ENCODE measurements at places on chromosomes 2 and 18.

- no peak for DNase-seq
These were observed 75.0 kb downstream of the CERS6 start for GRCh38 chr2:168530982-168531622.

DNA sequence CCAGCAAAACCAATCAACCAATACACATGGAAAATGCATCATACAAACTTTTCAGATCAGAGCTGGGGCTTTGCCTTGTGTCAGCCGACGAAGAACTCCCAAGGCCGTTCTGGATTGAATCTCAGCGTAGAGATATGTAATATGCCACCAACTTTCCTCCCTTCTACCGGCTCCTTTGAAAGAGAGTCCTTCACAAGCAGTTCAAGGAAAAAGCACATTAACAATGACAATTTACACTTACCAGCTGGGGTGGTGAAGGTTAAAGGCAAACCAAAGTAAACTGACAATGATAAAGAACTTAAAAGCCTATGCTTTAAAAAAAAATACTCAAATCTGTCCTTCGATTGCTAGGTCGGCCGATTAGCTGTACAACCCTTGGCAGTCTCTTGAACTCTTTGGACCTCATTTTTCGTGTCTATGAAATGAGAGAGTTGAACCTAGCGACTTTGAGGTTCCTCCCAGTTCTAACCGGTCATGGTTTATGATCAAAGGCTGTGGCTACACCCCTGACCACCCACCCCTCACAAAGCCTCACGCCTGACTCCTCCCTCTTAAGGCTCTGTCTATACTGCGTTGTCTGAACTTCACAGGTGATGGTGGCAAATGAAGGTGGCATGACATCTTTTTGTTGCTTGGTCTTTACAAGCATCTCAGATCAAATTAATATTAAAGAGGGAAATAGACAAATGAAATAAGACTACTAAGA is 46.2 kb downstream of the BCL2 start:
- DNase-seq = no peak

- DNase-seq = no peak
These were observed 62.9 kb upstream of the APCDD1 start for GRCh38 chr18:10391506-10391905.

DNA sequence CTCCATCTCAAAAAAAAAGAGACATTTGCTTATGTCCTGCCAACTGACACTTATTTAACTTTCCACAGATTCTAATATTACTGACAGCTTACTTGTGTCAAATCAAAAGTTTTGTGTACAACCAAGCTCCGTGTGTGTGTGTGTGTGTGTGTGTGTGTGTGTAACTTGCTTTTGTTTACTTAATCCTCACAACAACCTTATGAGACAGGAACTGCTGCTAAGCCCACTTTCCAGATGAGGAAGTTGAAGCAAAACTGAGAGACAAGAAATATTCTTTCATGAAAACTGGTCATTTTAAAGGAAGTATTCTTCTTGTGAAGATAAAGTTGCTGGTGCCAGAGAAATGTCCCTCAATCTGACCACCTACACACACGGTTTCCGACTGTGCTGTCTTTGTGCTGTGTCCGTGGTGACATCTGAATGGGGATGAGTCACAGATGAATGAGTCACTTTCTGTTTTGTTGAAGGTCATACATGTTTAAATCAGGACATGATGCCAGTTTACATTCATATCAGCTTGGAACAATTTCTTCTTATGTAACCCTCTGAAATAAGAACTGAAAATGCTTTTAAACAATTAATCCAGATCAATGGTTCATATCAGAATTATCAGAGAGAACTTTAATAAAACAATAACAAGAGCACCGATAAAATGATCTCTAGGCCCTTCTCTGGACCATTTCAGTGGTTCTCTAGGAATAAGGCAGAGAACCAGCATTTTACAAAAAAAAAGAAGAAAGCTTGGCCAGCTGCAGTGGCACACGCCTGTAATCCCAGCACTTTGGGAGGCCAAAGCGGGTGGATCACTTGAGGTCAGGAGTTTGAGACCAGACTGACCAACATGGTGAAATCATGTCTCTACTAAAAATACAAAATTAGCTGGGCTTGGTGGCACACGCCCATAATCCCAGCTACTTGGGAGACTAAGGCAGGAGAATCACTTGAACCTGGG is 95.5 kb downstream of the THNSL2 start:
- no peak for DNase-seq

GRCh38 chr2:101307950-101308431 is 510 bp downstream of the RNF149 start:
- DNase-seq = peak; percentile 66

DNA sequence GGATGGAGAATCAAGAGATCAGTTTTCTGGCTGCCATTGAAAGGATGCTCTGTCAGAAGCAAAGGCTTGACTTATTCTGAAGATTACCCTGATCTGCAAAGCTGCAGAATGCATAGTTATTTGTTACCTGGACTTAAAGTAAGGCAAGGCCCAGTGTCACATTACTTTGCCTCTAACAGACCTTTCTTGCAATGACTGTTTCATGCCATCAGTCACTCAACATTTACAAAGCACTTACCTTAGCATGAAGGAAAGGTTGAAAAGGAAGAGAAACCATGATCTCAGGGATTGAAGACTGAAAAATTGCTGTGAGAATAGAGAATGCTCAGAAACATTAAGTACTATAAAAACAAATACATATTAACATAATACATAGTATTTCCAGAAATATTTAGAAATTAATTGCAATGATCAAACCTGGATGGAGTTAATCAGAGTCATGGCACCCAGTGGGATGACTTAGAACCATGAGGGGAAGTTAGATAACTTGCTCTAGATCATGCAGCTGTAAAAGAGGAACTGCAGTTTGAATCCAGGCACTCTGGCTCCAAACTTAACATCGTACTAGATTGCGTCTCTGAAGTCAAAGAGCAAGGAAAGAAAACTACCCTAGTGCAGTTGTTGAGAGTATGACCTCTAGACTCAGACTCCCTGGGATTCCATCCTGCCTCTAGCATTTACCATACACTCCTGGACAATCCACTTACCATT is 26.5 kb upstream of the FAM117B start:
- no peak for DNase-seq

GRCh38 chr2:217521820-217522219 is 481.0 kb downstream of the TNS1 start:
- DNase-seq = no peak

DNA sequence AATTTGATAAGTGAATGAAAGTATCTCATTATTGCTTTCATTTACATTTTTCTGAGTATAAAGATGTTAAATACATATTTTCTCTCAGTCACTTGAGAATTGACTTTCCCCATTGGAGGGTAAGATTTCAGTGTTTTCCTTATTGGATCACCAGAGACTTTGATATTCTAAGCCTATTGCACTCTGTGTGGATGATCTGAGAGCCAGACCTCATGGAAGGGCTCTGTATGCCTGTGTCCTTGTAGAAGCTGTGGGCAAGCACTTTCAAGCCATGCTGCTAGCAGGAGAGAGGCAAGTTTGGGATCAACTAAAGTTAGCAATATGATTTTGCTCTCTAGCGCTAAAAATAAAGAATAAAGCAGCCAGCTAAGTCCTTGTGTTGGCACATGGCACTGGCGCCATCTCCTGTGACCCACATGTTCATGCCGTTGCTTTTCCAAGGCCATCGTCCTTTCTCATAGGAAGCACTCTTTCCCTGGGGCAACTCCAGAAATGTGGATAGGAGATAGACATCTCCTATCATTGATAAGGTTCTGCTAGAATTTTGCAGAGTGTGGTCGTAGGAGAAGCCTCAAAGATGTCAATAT is 72.6 kb downstream of the AOX1 start:
- DNase-seq = no peak

- DNase-seq = no peak
These were observed 13.4 kb upstream of the HOXD1 start for GRCh38 chr2:176174824-176175708.

DNA sequence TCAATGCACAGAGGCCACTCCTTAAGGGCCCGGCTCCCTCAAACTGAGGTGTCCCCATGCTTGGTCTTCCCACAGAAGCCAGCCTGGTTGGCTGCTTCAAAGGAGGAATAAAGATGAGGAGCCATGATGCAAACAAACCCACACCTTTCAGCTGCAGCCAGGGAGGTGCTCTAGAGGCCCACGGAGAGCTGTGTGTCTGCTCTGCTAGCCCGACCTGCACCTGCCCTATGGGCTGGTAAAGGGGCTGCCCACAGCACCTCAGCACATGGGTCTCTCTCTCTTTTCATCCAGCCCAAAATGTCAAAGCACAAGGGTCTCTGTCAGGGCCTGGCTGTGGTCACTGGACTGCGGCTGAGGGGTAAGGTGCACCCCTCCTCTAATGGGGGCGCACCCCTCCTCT is 132.1 kb downstream of the MSH2 start:
- DNase-seq = no peak

GRCh38 chr2:99836690-99837605 is 305.4 kb downstream of the AFF3 start:
- no peak for DNase-seq

DNA sequence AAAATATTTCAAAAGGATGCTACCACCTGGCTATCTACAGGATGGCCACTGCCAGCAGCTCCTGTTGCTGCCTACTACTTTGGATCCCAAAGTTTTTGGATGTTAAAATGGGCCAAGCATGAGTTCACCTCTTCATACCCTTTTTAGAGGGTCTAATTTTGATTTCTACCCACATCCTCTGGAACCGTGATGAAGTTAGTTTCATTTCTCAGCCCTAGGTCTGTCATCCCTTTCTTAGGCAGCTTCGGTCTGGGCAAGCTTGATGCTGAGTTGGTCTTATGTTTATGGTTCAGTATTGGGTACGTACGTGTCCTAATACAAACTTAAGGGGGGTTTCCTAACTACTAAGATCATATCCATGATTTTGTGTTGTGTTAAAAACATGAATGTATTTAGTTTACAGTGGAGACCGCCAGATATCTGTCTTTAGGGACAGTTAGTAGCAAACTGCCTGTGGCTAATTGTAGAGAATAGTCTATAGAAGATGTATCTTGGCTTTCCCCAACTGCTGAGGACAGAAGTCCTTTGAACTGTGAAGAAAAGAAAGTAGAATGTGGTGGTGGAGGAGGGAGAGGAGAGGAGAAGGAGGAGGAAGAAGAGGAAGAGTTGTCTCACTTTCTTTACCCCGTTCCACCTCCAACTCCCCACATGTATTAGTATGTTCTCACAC is 184.9 kb downstream of the UBE2E3 start:
- DNase-seq = no peak

DNA sequence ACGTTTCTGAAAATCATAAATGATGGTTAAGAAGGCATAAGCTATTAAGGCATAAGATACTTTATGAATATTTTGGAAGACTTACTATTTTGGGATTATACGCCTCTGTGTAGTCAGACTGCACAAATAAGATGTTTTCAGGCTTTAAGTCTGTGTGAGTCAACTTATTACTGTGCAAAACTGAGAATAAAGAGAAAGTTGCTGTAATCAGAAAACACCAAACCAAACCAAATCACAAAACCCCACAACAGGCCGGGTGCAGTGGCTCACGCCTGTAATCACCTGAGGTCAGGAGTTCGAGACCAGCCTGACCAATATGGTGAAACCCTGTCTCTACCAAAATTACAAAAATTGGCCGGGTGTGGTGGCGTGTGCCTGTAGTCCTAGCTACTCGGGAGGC is 7.7 kb downstream of the CLK1 start:
- DNase-seq = no peak
